Breast epithelium (tissue), 4 donors: ENCODE measurements at places on chromosomes 2 and 18.

- H3K4me1 ChIP-seq, result no peaks in the 10 kb centered on the region
- no peak for DNase-seq
- H3K4me3 ChIP-seq, result no peak overlapping the region
- no peaks in the 10 kb centered on the region for H3K27me3 ChIP-seq
- H3K36me3 ChIP-seq, result no peaks in the 10 kb centered on the region
Observed at GRCh38 chr2:36770542-36771287, 74.2 kb downstream of the VIT start.

DNA sequence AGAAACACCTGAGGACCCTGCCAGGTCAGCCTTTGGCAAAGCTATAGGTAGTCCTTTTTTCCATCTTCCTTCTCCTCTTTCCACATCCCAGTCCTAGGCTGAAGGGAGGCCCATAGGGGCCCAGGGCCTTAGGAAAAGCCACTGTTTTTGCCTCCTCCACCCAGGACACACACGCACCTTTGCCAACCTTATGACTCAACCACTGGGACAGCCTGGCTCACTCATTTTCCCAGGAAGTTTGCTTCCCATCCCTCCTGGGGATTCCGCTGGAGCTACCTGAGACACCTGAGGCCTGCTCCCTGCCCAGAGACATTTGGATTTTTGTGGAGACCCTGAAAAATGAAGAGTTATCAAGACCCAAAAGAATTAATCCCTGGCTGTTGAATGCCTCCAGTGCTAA, 273.4 kb upstream of the SIX2 start:
- H3K27ac ChIP-seq, result no peak overlapping the region
- H3K27me3 ChIP-seq, result no peaks in the 10 kb centered on the region
- H3K36me3 ChIP-seq, result no peaks in the 10 kb centered on the region
- no peak for DNase-seq
- no peaks in the 10 kb centered on the region for H3K4me1 ChIP-seq

DNA sequence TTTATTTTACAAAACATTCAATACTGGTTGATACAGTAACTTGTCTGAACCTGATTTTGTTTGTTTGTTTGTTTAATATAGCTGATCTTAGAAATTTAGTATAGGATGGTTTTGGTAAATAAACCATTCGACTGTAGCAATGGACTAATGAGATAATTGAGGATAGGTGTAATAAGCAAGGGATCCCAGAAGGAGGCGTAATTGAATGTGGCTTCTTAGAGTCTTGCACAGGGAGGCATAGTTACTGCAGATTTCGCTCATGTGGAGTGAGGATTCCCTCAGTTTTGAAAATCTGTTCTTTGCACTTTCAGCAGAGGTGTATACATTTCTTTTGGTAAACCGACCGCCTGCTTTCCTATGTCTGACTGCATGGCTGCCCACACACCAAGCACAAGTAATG, 709.6 kb downstream of the SOCS6 start:
- no peak for DNase-seq
- no peaks in the 10 kb centered on the region for H3K27me3 ChIP-seq
- no peaks in the 10 kb centered on the region for H3K4me1 ChIP-seq
- no peak overlapping the region for H3K27ac ChIP-seq

GRCh38 chr18:50658601-50659000, 98.7 kb downstream of the MAPK4 start:
- H3K36me3 ChIP-seq, result no peaks in the 10 kb centered on the region
- H3K4me1 ChIP-seq, result no peaks in the 10 kb centered on the region
- no peak for DNase-seq
- H3K27me3 ChIP-seq, result no peaks in the 10 kb centered on the region
- no peak overlapping the region for H3K27ac ChIP-seq

DNA sequence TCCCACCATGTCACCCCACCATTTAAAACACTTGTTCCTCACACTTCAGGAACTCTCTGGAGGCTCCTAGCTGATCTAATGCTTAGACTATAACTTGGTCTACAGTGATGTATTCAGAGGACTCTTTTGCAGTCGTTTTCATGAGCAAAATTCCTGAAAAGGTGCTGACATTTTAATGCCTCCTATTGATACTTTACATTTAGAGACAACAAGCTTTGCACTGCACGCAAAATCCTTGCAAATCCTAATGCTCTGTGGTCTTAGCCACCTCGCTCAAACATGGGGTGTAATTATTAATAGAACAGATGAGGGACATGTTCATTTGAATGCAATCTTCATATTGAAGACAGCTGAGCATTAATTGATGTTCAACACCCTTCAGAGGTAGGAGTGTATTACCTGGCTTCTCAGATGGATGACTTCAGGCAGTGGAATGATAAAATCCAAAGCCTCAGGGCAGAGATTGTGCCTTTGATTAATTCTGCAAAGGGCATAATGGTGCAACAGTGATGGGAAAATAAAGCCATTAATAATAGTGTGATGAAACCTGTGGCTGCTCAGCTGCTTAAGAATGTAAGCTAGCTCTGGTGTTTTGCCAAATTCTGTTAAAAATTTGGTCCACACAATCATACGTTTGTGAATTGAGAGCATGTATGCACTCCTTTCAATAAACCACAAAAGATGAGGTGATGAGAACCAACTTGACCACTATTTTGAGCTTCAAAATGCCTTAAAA, 5.4 kb downstream of the CTAGE1 start:
- H3K4me3 ChIP-seq, result no peak overlapping the region
- H3K36me3 ChIP-seq, result no peaks in the 10 kb centered on the region
- H3K4me1 ChIP-seq, result no peaks in the 10 kb centered on the region

DNA sequence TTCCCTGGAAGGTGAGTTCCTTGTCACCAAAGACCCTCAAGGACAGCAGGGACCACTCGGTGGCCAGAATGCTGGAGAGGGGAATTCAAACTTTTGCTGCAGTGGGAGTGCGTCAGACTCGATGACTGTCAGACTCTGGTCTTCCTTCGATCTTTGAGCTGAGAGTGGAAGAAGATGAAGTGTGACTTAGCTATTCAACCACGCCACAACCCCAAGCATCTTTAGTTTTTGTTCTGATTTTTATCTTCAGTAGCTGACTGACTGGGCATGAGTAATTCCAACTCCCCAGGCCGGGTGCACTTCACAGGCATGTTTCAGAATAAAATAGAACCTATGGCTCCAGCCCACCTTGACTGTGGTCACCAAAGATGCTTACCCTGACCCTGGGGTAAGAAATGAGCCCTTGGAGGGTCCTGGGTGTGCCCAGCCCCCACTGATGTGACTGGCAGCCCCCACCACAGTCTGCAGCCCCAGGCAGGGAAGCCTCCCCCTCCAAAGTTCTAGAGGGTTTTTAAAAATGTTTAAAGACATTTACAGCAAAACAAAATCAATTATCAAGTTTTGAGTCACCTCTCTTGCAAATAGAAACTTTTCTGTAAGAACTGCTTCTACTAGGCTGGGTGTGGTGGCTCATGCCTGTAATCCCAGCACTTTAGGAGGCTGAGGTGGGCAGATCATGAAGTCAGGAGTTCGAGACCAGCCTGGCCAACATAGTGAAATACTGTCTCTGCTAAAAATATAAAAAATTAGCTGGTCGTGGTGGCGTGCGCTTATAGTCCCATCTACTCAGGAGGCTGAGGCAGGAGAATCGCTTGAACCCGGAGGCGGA, 24.9 kb upstream of the YWHAQ start:
- H3K27ac ChIP-seq, result no peak overlapping the region
- no peaks in the 10 kb centered on the region for H3K36me3 ChIP-seq
- H3K4me1 ChIP-seq, result no peaks in the 10 kb centered on the region
- H3K27me3 ChIP-seq, result no peaks in the 10 kb centered on the region
- H3K4me3 ChIP-seq, result no peak overlapping the region

GRCh38 chr2:66790651-66791181, 355.8 kb downstream of the MEIS1 start:
- DNase-seq, result no peak
- H3K27ac ChIP-seq, result no peak overlapping the region
- H3K4me1 ChIP-seq, result no peaks in the 10 kb centered on the region
- H3K36me3 ChIP-seq, result no peaks in the 10 kb centered on the region

DNA sequence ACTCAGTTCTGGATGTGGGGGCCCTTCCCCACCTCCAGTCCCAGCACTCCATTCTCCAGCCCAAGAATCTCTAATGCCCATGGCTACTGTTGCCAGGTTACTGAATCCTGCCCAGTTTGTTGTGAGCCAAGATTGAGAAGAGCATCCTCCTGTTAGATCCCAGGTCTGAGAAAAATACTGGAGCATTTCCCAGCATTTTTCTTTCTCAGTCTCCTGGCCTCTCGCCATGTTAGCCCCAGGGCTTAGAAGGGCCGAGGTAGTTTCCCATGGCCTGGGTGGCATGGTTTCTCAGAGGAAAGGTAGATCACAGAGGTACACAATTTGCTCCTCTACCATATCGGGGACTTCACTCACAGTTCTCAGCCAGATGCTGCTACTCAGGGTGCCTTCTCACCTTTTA, 135.7 kb downstream of the OTX1 start:
- no peaks in the 10 kb centered on the region for H3K4me1 ChIP-seq
- H3K4me3 ChIP-seq, result no peak overlapping the region
- H3K27ac ChIP-seq, result no peak overlapping the region
- no peaks in the 10 kb centered on the region for H3K36me3 ChIP-seq

- no peaks in the 10 kb centered on the region for H3K36me3 ChIP-seq
- no peak for DNase-seq
- no peak overlapping the region for H3K27ac ChIP-seq
- H3K4me1 ChIP-seq, result no peaks in the 10 kb centered on the region
- H3K27me3 ChIP-seq, result no peaks in the 10 kb centered on the region
Observed at GRCh38 chr2:58063641-58064040, 17.0 kb downstream of the VRK2 start.

- no peak for DNase-seq
- H3K36me3 ChIP-seq, result no peaks in the 10 kb centered on the region
- H3K27ac ChIP-seq, result peak overlapping the region; percentile 85
- H3K4me3 ChIP-seq, result peak overlapping the region; percentile 90
Observed at GRCh38 chr2:42046819-42047487, 868 bp upstream of the PKDCC start.

DNA sequence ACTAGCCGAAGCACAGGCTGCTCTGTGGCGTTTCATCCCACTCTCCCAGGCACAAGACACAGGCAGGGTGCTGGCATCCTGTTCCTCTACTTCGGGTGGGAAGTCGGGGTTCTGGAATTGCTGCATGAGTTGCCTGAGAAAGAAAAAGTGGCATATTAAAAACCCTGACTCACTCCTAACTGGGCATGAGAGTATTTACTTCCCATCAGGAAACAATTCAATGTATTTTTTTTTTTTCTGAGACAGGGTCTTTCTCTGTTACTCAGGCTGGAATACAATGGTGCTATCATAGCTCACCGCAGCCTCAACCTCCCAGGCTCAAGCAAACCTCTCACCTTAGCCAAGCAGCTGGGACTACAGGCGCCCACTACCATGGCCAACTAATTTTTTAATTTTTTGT, 7.4 kb downstream of the ODC1 start:
- no peak for DNase-seq
- H3K36me3 ChIP-seq, result peaks cover 4% of the 10 kb centered on the region
- no peaks in the 10 kb centered on the region for H3K27me3 ChIP-seq
- no peak overlapping the region for H3K27ac ChIP-seq

GRCh38 chr2:57528499-57528898, 518.1 kb upstream of the VRK2 start:
- no peaks in the 10 kb centered on the region for H3K27me3 ChIP-seq
- no peaks in the 10 kb centered on the region for H3K36me3 ChIP-seq
- DNase-seq, result no peak
- H3K4me1 ChIP-seq, result no peaks in the 10 kb centered on the region
- no peak overlapping the region for H3K27ac ChIP-seq

DNA sequence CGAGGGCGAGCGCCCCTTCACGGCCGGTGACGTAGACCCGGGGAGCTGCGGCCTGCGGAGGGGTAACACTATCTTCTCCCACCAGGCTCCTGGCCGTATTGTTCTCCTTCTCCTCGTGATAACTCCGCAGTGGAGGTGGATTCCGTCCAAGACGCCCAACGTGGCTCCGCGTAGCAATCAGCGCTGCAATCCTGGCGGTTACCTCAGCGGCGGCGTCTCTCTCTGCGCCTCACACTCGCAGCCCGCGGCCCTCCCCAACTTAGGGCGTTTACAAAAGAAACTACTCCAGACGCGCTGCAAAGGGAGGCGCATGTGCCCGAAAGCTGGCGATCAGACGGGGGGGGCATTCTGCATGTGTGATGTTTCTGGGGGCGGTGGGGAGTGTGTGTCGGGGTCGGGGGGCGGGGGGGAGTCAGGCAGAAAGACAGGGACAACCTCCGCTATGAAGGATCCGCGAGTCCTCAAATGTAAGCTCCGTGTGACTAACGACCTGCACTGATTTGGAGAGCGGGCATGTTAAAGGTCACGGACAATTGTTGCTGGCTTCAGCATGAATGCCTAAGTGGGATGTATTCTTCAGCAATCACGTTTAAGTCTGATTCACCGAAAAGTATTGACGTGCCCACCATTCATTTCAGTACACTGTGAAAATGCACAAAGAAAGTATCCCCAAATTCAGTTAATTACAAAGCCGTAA, 1.3 kb upstream of the ZNF516 start:
- no peak for DNase-seq
- no peaks in the 10 kb centered on the region for H3K36me3 ChIP-seq
- no peaks in the 10 kb centered on the region for H3K4me1 ChIP-seq
- H3K27ac ChIP-seq, result peak overlapping the region; percentile 79
- H3K27me3 ChIP-seq, result no peaks in the 10 kb centered on the region
- H3K4me3 ChIP-seq, result peak overlapping the region; percentile 99

GRCh38 chr2:32357318-32358110, 691 bp downstream of the BIRC6 start:
- no peak for DNase-seq
- H3K27me3 ChIP-seq, result no peaks in the 10 kb centered on the region
- H3K4me1 ChIP-seq, result no peaks in the 10 kb centered on the region
- H3K4me3 ChIP-seq, result peak overlapping the region; percentile 87
- H3K36me3 ChIP-seq, result no peaks in the 10 kb centered on the region

DNA sequence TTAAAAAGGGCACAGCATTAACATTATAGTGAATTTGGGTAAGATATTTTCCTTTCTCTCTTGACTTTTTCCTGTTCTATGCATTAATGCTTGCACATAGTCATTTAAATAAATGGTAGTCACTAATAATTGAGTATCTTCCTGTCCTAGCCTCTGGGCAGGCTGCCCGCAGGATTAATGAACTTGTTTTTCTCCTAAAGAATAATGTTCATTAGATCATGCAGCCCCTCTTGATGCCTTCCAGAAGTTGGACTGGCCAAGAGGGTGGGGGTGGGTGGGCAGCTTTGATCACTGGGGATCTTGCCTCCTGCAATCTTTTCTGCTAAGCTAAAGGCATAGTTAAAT, 514.5 kb upstream of the CDH2 start:
- no peak overlapping the region for H3K27ac ChIP-seq
- H3K4me1 ChIP-seq, result no peaks in the 10 kb centered on the region
- DNase-seq, result no peak
- H3K4me3 ChIP-seq, result no peak overlapping the region
- no peaks in the 10 kb centered on the region for H3K36me3 ChIP-seq

DNA sequence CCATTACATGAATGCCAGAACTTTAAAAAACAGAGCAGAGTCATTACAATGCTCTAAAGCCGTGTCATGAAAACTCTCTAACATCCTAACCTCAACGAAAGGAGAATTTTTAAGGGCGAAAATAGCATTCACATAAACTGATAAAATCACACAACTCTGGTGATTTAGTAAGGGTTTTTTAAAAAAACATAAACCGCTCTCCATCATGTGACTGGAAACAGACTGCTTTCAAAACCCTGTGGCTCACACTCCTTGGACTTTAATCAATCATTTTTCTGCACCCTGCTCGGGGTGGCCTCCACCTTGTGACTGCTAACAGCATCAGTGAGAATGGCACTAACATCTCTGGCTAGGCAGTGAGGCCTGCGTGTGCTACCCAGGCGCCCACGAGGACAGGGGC, 12.1 kb downstream of the DOCK10 start:
- H3K4me1 ChIP-seq, result no peaks in the 10 kb centered on the region
- no peak for DNase-seq
- H3K27ac ChIP-seq, result no peak overlapping the region
- H3K36me3 ChIP-seq, result no peaks in the 10 kb centered on the region
- no peaks in the 10 kb centered on the region for H3K27me3 ChIP-seq
